ENCODE measurements at places on chromosomes 6 and 20.

GRCh38 chr20:955111-955510 is 39.0 kb upstream of the ANGPT4 start:
- DNase-seq: no peak

DNA sequence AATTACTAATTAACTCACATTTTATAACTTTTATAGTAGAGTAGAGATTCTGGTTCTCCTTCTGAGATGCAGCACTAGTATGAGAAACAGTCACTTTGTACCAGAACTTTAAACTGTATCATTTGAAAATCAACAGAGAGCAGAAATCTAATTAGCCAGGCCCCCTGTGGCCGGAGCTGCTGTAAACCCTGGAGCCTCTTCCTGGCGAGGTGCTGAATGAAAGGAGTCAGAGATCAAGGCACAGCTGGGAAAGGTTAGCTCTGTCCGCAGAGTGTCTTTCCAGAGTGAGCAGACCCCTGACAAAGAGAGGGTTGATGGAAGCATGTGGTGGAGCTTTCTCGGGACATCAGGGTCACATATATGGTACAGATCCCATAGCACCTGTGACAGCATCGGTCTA is 703.8 kb downstream of the RFPL4B start:
- no peak for DNase-seq

- no peak for DNase-seq
Observed at GRCh38 chr20:4457566-4458543, 263.9 kb upstream of the PRND start.

DNA sequence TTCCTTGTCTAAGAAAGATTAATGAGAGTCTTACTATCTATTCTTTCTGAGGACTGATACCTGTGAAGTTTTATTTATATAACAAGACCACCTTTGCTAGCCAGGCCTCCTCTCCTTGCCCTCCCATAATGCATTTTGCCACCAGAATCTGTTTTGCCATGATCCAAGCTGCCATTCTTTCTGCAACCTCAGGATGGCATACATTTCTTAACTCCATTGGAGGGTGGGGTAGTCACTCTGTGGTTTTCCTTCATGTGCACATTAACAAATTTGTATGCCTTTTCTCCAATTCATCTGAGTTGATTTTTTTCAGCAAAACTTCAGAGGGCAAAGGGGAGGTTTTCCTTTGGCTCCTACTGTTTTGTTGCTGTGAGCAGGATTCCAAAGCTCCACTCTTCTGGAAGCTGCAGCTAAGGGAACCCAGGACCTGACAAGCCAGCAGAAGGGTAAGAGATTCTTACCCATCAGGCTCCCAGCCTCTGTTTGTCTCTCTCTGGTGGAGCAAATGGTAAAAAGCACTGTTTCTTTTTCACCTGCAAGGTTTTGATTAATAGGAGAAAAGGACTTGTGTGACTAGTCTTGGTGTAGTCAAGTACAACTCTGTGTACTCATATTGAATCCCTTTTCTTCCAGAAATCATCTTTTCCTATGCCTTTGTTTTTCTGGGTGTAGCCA is 26.2 kb upstream of the ENPP4 start:
- DNase-seq: no peak

- no peak for DNase-seq
Observed at GRCh38 chr6:84764332-84765049, at the start of gene TBX18. Gene TBX18 (minus strand): TSS chr6:84764598. CDS start chr6:84764181, 417 bp downstream.

- no peak for DNase-seq
Observed at GRCh38 chr6:85771925-85772430, 129.3 kb upstream of the SYNCRIP start.

DNA sequence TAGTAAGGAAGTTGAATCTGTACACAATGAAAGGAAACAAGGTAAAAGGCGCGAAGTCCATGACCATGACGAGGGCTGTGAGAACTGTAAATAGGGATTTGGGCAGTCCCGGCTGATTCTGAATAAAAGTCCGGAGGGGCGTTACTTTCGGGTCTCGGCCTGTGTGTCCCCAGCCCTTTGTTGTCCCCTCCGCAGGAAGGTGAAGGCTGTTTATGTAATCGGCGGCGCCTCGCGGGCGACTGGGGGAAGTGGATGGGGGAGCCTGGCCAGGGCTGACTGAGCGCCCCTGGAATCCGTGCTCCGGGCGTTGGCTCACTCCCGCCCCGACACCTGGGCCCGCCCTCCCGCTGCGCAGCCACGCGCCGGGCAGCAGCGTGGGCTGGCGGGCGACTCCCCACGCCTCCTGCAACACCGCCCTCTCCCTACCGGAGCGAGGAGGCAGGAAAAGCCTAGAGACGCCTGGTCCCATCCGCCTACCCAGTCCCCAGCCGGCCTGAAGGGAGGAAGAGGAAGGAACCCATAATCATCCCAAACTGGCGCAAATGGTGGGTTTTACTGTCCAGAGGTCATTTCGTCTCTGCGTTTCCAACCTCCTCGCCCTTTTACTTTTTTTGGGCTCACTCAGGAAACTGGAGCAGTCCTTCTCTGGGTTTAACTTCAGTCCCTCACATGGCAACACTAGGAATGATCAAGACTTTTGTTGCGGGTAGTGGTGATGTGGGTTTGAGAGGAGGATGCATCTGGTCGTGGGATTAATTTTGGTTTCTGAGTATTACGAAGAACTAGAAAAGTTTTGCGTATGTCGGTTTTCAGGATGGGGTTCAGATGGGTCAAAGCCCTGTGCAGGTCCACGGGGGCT is 12.1 kb downstream of the TRIM31 start:
- peak; percentile 33 for DNase-seq

DNA sequence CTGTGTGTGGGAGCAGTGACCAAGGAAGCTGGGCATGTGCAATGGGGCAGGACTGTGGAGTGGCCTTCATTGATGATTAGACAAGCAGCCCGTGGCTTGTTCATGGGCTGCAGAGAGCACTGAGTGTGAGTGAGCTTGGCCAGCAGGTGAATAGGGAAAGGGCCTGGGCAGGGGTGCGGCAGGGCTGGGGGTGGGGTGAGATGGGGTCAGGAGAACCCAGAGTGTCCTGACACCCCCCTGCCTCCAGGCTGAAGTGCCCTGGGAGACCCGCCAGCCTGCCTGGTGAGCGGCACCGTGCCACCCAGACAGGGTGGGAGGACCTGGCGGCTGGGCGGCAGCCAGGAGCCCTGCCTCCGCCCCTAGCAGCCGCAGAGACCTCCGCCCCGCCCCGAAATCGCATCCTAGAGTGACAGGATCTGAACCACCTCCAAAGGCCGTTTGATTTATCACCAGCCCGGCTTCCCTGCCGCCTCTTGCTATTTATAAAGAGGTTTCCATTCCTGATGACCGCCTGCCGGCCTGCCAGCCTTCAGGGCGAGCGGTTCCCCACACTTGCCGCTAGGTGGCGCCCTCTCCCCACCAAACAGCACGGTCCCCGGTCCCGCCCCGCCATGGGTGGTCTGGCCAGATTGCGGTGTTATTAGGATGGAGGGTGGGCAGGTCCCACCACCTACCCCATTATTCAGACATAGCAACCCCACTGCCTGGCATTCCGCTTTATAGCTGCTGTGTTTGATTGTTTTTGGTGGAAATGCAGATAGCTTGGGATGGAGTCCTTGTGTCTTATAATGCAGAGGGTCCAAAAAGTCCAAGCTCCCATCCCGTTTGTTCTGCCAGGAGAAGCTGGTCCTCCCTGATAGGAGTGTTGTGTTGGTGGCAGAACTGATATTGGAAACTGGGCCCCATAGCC is 3.5 kb downstream of the MYLK2 start:
- peak; percentile 92 for DNase-seq

DNA sequence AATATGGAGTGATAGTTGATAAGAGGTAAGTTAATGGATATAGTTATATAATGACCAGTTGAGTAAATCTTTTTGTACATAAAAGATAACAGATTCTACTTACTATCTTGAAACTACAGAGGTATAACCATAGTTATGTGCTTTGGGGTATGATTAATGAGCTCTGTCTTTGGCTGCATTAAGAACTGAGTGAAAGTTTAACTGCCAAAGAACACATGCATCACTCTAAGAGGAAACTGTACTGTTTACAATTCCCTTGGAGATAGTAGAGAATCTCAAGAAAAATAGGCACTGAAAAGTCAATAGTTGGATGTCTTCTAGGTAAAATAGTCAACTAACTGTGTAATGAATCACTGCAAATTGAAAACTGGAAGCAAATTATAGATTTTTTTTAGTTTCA is 1129.5 kb downstream of the EPHA7 start:
- DNase-seq: no peak

- peak; percentile 27 for DNase-seq
Observed at GRCh38 chr6:133966654-133967329, 13.8 kb downstream of the TBPL1 start.

DNA sequence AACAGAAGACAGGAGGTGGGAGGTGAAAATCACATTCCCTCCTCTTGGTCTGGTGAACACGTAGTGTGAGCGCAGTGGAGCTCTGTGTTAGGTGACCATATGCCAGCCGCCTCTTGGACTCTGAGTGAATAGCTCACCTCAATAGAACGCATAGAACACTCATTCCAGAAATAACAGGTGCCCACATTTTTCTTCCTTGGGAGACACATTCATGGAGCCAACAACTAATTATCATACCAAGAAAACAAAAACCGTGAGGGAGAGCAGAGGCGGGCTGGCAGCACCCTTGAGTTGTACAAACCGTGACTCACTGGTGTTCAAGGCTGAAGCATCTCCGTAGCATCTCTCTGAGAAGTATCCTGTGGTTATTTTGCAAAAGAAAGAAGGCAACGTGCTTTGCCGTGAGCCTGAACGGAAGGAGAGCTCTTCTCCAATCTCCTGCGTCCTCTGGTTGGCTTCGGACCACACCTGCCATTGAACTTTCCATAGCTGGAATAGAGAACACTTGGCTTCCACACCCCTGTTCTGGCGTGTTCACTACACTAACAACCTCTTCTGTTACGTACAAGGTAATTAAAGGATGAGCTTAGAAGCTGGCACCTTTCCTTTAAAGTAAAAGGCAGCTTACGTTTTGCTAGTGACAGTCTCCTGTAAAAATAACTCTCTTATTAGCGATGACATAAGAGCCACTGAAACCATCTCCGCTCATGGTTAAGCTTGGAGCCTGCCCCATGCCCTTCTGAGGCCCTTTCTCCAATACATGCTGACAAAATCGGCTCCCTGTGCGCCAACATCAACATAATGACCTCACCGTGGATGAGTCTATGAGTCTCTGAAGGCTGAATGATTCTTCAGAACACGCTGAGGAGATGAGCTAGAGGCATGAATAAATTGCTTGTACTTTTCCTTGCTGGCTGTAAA is 30.2 kb upstream of the SGK1 start:
- no peak for DNase-seq
